Fibroblast of upper back skin (primary cell): ENCODE measurements at places on chromosomes 5 and 9.
A peak's percentile ranks its signal among the peaks of the same experiment; 100 is the strongest.

GRCh38 chr5:65721720-65722574 lies at the start of the genes NLN and SGTB:
NLN (plus strand) TSS chr5:65722205; CDS start chr5:65722374, 169 bp downstream.
SGTB (minus strand) TSS chr5:65722109; CDS start chr5:65720807, 1,302 bp downstream.
- peak; percentile 78 for DNase-seq

DNA sequence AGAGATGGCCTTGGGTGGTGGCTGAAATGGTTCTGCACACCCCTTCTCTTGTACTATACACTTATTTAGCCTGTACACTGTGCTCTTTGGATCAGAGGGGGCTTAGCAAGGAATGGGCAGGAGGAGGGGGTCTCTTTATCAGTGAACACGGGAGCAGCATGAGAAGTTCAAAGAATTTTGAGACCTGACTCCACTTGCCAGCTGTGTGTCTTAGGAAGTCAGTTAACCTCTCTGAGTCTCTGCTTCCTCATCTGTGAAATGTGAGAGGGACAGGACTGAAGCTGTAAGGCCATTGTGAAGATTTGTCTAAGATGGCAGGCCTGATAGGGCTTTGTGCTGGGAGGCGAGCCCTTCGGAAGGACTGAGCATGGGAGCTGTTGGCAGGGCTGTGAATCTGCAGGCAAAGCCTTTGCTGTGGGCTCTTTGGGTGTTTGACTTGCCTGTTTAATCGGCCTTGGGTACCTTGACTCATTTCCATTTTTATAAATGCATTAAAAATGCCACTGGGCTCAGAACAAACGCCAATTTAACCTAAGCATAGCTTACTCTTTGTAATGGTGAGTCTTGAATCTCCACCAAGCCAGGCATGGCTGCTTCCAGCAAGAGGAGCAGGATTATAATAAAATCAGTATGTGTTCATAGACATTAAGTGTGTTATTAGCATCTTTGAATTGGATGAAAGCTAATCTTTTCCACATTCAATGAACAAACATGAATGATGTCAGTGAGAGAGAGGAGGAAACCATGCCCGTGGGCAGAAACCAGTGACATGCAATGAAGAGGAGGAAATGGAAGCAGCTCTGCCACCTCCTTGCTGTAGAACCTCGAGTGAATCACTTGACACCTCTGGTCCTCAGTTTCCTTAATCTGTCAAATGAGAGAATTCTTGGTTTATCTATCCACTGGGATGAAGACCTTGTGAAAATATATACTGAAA lies 89.4 kb downstream of the MACROH2A1 start:
- DNase-seq = no peak

DNA sequence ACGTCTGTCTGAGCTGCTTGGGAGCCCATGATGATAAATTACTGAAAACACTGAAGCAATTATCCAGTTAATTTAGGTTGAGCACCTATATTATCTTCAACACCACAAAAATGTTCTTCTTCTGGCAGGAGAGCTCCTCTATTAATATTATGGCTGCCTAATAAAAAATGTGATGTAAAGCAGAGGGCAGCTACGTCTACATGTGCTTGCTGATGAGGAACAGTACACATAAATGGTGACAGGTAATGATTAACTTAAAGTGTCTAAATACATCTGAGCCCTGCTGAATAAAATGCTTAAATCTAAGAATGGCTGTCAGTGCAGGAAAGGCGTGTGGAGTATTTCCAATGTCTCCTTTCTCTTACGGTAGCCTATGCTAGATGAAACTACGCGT lies 131.3 kb upstream of the NR3C1 start:
- no peak for DNase-seq

- DNase-seq = no peak
Observed at GRCh38 chr5:85159395-85159794, 774.7 kb upstream of the EDIL3 start.

DNA sequence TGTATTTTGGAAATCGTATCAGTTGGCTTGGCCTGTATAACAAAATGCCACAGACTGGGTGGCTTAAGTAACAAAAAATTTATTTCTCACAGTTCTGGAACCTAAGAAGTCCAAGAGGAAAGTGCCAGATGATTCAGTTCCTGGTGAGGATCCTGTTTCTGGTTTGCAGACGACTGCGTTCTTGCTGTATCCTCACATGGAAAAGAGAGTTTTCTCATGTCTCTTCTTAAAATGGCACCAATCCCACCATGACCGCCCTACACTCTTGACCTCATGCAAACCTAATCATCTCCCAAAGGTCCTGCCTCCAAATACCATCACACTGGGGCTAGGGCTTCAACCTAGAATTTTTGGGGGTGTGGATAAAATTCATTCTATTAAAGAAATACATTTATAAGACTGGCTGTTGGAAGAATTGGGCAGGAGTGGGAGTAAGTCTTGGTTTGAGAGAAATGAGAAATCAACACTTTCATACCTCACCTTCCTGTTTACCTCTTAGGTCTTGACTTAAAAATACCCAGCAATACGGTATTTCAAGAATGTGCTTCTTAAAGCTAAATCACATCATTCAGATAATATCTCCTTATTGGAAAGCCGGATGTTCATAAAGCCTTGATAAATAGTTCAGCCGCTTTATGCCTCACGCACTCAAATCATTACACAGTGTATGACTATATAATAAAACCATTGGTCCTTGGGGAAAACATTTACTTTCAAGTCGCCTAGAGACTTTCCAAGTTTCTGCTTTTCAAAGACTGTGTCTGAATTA lies 28.7 kb downstream of the PTTG1 start:
- no peak for DNase-seq

DNA sequence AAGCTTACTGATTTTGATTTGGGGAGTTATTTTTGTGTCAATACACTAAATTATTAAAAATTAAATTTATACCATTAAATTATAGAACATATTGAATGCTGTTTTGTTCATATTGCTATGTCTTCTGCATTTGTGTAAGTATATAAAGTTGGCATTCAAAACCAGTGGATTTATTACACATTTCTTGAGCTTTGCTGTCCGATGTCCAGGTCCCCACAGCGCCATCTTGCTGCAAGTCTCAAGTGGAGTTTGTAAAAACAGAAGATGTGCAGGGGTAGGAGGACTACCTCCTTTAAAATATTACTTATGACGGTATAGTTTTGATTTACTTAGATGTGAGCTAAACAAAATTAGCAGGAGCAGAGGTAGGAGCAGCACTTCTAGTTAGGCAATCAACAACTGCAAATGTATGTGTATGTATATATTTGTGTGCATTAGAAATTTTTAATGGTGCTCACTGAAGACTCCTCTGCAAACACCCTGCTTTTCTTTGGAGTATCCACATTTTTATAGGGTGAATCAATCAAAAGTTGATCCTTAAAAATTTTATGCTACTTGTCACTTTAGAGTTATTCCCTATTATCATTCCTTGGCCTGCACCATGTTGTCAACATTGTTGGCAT lies 37.4 kb downstream of the CPEB4 start:
- DNase-seq = peak; percentile 26
